ENCODE measurements at places on chromosomes 12 and 14.

DNA sequence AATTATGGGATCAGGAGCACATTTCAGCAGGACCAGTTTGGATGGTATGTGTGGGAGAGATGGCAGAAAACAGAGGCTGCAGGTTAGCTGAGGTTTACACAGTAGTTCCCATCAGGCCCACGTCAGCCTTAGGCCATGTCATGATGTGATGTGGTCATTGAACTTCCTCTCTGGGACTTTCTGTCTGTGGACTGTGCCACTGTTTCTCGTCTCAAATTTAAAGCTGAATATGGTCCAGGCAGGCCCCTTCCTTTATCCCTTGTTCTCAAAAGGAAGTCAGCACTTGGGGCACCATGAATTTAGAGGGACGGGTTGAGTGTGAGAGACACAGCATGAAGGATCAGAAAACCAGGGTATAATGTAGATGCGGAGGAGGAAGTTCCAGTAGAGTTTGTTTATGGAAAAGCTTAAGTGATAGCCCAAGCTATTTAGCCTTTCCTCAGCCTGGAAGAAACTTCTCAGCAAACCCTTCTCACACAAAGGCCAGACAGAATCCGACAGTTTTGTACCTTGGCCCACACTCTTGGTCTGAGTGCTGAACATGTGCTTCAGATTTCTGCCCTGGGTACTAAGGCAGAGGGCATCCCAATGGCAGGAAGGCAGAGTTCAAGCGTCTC, 3.6 kb upstream of the IGFBP6 start:
- no peak for DNase-seq

- no peak for DNase-seq
Observed at GRCh38 chr12:78501825-78502224, 362.7 kb upstream of the SYT1 start.

DNA sequence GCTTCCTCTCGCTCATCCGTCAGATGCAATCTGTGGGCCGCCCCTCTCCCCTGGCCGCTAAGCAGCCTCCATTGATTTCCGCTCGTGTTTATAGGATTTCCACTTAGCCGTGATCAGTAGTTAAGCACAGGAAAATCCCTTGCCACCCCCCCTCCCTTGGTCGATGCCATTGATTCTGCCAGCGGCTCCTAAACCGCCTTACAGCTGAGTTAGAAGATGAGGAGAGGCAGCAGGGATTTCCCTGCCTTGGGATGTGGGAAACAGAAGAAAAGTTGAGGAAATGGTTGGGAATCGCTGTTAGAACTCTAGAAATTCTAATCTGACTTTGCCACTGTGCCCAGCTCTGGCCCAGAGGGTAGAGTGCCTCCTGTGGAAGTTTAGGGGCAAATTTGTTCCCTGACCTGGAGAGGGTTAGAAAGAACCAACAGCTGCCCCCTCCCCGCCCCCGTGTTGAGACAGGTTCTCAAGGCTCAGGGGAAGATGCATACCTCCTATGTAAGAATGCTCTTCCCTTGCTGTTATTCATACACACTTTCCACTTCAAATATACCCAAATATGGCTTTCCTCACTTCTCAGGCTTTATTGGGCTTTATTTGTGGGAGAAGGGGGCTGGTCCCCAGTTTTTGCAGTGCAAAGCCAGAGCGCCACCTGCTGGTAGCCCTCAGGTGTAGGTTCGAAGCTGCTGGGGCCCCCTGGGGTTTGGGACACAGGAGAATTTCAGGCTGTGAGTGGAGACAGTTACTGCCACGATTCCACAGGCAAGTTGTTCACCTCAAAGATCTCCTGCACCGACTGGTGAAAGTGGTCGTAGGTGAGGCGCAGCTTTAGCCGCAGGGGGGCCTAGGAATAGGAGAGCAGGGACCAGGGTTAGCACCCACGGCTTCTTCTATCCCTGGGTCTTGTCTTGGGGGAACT, 3.2 kb downstream of the THTPA start:
- DNase-seq = no peak

- DNase-seq = no peak
Observed at GRCh38 chr12:123940627-123940966, 32.0 kb downstream of the CCDC92 start.

DNA sequence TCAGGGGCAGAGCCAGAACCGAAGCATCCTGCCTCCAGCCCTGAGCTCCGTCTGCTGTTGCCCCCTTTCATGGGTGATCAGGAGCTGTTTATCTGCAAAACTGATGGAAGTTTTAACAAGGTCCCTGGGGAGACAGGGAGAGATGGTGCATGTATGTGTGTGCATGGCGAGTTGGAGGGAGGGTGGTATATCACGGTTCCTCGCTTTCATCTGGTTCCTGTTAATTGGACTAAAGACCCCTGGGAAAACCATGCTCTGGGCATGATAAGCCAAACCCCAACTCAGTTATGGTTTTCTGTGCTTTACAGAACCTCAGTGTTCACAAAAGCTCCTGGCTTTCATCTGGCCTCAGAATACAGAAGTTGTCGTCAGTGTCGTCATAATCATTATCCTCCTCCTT, 133.6 kb downstream of the KSR2 start:
- no peak for DNase-seq

Measured in GM06990 (cell line).